K562 (cell line): ENCODE measurements at places on chromosomes 2 and 18. TPM values are rescaled to one million over a fixed set of nuclear protein-coding genes. Genes with fewer than 3 reads are reported as not detected.

DNA sequence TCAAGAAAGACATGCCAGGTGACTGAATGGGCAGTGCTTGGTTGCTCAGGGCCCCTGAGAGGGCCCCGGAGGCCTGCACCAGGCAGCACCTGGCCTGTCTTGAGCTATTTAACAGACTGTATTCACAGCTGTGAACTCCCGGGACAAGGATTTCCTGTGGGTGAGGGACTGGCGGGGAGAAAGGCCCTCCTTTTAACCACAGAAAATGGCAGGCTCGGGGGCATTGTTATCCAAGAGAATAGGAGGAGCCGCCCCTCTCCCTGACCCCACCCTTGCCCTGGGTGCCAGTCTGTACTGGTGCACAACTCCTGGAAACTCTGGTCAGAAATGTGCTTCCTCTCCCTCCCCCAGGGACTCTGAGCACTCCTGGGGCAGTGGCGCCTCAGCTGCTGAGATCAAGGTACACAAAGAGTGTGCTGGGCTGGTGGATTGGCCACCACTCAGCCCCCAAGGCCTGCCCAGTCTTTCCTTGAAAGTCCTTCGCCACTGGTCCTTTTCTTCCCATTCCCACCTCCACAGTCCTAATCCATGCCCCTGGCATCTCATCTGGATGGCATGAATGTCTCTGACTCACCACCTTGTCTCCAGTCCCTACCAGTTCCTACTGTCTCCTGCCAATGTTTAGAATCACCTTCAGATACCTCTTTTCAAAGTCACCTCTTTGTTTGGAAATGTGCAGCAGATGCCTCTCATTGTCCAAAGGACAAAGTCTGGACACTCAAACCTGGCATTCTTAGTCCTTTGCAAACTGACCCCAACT, 19.6 kb upstream of the EPAS1 start:
- no peak overlapping the region for H3K4me3 ChIP-seq
- no peak overlapping the region for H3K27ac ChIP-seq

- H3K27ac ChIP-seq = no peak overlapping the region
- peaks cover 20% of the 10 kb centered on the region; the same call in 1 of the 2 replicates for H3K4me1 ChIP-seq
- peaks cover 44% of the 10 kb centered on the region for H3K27me3 ChIP-seq
- no peak overlapping the region for H3K4me3 ChIP-seq
- no peak for DNase-seq
Observed at GRCh38 chr18:12253663-12254135, 462 bp upstream of the CIDEA start.

DNA sequence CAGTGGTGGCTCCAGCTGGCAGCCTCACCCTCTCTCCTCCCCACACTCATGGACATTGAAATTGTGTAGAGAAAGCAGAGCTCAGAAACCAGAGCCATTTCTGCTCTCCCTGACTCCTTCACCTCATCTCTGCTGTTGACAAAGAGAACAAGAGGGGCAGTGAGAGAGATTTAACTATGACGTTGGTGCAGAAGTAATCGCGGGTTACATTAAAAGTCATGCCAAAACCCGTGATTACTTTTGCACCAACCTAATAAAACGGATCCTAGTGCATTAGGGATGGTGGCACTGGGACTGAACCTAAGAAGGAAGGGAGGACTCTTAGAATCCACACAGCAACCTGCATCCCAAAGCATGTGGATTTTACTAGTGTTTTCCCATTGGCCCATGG, 113.3 kb upstream of the CDC42EP3 start:
- H3K27ac ChIP-seq = no peak overlapping the region
- no peaks in the 10 kb centered on the region for H3K4me1 ChIP-seq
- no peaks in the 10 kb centered on the region; the same call in 1 of the 2 replicates for H3K27me3 ChIP-seq
- H3K4me3 ChIP-seq = no peak overlapping the region

Gene CYP27C1
- not detected in 2 replicates for total RNA-seq

Gene ATP6V1C2
- total RNA-seq = 0.09 TPM in 1 of 2 replicates, not detected in the other

DNA sequence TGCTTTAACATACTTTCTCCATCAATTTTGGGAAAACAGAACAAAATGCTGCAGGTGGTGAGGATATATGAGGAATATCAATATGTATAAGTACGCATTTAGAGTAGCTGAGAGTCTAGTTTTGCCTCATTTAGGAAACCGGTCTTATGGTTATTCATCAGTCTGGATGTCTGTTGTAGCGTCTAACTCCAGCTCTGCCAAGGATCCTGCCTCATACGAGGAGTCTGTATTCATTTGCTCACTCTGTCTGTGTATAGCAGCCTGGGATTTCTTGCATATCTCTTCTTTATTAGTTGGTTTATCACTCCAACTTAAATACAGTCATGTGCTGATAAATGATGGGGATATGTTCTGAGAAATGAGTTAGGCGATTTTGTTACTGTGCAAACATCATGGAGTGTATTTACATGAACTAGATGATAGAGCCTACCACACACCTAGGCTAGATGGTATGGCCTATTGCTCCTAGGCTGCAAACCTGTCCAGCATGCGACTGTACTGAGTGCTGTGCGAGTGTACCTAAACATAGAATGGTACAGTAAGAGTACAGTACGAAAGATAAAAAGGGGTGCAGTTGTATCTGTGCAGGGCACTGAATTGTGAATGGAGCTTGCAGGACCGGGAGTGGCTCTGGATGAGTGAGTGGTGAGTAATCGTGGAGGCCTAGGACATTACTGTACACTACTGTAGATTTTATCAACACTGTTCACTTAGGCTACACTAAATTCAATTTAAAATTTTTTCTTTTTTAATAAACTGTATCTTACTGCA, 148.1 kb downstream of the ZNF407 start:
- H3K36me3 ChIP-seq = no peaks in the 10 kb centered on the region
- H3K4me3 ChIP-seq = no peak overlapping the region
- H3K27me3 ChIP-seq = no peaks in the 10 kb centered on the region
- H3K27ac ChIP-seq = no peak overlapping the region

DNA sequence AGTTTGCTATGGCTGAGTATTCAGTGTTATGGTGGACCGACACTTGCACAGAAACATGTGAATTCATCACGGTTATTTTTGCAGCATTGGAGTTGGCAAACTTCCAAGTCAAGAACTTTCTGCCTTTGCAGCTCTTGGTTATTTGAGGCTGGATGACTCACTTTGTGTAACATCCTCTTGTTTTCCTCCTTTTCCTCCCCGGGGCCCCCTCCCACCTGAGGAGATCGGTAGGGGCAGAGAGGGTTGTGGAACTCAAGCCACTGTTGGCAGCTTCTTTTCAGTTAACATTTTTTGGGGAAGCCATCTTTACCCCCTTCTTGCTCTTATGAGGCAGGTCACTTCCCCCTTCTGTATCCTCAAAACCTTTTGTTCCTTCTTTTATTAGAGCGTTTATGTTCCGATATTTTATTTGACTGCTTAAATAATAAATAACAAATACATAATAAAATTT, 48.6 kb downstream of the DDX1 start:
- H3K4me1 ChIP-seq = no peaks in the 10 kb centered on the region
- H3K36me3 ChIP-seq = peaks cover 39% of the 10 kb centered on the region
- DNase-seq = peak; percentile 50
- H3K27ac ChIP-seq = no peak overlapping the region
- no peaks in the 10 kb centered on the region for H3K27me3 ChIP-seq

GRCh38 chr18:72674710-72675109, 130.6 kb upstream of the CBLN2 start:
- no peak overlapping the region for H3K27ac ChIP-seq
- H3K4me3 ChIP-seq = no peak overlapping the region
- no peaks in the 10 kb centered on the region for H3K4me1 ChIP-seq
- no peaks in the 10 kb centered on the region for H3K27me3 ChIP-seq
